HTR-8/SVneo (cell line): ENCODE measurements at places on chromosomes 5 and 9.
A peak's percentile ranks its signal among the peaks of the same experiment; 100 is the strongest.

- DNase-seq, result no peak
These were observed 135.8 kb downstream of the KDM4C start for GRCh38 chr9:6893350-6894131.

DNA sequence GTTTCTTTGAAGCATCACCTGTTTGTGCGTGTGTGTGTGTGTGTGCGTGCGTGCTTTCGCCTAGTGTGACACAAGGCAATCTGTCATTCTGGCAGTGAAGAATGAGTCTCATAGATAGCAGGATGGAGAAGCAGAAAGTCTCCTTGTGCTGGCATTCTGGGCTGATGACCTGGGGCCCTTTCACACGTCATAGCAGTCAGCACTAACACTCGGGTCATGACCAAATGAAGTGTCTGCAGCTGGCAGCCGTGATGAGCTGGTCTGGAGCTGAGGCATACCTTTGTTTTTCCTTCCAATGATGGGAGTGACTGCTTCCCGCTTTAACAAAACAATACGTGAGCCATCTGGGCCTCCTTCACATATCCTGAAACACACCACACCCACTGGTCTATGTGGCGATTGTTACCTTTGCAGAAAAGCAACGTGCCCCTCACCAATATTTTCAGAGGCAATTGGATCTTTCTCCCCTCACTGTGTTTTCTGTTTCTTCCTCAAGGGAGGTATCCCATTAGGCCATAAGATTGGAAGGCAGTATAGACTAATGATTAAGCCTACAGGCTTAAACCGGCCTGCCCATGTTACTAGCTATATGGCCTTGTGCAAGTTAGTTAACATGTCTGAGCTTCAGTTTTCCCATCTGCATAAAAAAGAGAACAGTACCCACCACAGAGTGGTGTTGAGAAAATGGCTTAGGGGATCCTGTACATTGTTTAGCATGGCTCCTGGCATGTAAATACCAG is 88.8 kb downstream of the SREK1 start:
- DNase-seq, result no peak

- DNase-seq, result no peak
These were observed 4.6 kb downstream of the ACTL7B start for GRCh38 chr9:108851138-108851537.

DNA sequence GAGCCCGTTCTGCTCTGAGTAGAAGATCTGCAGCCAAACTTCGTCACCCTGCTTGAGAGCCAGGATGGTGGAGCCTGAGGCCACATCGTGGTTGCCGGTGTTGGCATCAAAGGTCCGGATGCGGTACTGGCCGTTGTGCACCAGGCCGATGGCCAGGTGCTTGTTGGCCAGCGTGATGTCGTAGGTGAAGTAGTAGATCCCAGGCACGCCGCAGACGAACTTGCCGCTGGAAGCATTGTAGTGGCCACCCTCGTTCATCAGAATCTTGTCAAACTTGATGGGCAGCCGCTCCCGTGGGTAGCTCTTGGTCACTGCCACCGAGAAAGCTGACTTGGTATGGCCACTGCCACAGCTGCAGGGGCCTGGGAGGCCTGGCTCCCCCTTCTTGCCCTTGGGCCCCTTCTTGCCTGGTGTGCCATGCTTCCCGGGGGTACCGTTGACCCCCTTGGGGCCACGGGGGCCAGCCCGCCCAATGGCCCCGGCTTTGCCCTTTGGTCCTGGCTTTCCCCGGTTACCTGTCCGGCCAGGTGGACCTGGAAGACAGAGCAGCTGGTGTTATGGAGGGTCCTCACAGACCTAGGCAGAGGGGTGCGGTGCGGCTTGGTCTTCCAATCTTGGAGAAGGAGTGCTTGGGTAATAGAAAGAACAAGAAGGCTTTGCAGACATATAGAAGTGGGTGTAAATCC is 21.0 kb downstream of the C1QTNF2 start:
- no peak for DNase-seq

DNA sequence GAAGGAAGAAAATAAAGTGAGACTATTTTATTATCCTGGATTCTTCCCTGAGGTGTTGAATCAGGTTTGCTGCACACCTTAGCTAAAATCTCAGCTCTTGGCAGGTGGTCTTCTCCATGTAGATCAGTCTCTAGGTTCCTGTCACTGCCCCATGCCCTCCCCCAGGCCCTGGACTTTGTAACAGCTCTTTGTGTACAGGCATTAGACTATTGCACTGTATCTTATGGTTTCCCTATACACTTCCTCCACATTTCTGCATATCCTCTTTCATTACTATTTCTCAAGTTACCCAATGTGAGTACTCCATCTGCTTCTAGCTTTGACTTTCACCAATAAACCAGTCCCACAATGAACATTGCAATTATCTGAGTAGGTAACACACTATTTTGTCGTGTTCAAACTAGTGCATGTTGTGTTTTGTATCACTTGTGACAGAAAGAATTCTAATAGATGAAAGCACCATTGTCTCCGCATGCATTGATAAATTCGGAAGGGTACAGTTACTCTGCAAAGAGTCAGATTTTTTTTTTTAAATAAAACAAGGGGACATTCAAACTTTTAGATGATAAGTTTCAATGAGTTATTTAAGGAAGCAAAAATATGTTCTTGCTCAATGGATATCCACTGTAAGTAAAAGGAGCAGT is 1348.7 kb upstream of the C9orf72 start:
- DNase-seq, result no peak

DNA sequence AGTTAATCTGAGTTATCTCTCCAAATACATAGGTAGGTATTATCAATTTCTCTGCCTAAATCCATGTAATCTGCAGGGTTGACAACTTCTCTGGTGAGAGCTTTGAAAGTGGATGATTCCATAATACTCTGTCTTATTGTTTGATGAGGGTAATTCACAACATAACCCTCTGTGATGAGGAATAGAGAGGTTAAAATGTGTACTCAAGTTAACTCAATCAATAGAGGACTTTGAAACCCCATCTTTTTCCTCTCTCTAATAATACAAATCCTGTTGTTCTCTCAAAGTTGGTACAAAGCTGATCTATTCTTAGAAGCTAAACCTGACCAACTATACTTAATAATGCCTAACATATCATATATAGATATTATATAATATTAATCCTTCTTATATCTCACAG is 100.1 kb downstream of the PLPPR1 start:
- no peak for DNase-seq

DNA sequence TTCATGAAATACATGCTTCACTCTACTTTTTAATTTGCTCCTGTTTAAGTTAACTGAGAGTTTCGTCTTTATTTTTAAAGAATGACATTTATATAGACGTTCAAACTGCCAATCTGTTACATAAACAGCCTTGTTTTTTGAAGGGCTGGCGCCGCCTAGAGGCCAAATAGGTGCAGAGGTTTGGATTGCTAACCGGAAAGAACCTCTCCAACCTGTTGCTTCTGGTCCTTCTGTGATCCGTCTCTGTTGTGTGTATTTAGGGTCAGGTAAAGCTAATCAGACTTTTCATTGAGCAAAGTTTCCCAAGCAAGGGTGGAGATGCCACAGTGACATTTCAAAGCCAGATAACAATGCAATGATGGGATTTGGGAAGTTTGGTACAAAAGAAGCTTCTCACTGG is 39.5 kb upstream of the GLIS3 start:
- peak; percentile 75 for DNase-seq

DNA sequence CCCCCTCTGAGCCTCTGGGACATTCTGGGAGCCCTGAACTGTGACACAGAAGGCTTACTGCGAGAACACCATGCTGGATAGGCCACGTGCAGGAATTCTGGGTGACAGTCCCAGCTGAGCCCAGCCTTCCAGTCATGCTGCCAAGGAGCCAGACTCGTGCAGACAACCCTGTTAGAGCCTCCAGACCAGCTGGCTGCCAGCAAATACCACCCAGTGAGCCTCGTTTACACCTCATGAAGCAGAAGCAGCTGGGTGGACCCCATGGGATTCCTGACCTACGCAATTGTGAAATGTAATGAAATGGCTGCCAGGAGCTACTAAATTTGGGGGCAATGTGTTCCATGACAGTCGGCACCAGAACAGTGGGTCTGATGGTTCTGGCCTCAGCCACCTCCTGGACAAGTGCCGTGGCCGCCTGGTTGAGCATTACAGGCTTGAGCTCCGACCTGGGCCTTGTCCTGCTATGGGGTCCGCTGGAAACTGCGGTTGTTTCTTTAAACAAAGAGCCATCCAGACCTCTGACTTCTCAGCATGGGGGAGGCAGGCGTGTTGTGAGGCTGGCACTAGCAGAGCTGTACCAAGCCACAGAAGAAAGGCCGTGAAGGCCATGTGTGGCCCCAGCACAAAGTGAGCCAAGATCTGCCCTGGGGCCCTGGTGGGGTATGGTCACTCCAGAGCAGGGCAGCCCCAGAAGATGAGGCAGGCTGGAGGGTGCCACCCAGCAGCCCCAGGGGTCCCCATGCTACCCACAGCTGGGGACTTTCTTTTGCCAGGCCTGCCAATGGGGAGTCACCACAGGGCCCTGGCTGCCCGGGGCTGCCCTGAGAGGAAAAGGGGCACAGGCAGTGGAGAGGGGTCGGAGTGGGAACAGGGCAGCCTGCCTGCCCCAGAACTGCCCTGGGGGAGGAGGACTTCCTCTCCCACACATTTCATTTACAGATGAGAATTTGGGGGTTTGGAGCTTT is 19.3 kb upstream of the RXRA start:
- no peak for DNase-seq

- DNase-seq, result no peak
These were observed 174.9 kb upstream of the DMAC1 start for GRCh38 chr9:7974335-7974960.

GRCh38 chr5:175443514-175444059 is 395 bp downstream of the DRD1 start:
- no peak for DNase-seq

DNA sequence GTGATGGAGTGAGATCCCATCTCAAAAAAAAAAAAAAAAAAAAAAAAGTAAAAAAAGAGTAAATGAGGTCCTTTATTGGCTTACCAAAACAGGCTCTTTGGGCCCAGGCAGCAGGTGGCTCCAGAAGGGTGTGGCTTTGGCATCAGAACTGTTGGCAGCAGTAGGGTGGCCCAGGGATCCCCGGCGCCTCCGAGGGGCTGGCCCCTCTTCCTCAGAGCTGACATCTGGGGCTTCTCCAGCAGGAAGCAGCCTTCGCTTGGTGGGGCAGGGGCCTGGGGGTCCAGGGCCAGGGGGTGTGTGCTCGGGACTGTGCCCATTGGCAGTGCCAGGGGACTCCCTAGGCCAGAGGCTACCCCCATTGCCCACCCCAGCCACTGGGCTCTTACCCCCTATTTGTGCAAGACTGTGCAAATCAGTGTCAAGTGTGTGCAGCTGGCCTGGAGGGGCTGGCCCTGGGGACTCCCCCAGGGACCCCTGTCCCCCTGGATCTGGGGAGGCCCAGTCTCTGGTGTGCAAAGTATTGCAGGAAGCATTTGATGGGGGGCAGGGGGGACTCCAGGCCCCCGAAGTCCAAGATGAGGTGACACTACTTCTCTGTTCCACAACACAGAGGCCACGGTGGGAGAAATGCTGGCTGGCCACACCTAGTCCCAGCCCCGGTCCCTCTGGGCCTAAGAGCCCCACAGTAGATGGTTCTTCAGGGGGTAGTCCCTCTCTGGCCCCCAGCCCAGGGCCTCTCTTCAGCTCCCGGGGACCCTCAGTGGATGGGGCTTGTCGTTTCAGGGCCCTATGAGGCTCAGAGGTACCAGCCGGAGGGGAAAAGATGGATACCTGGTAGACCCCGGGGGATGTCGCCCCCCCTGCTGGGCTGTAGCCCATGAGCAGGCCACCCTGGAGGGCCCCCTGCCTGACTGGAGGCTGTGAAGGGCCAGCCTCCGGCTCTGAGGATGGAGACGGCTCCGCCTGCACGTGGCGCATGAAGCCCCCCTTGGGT is 4.7 kb upstream of the STOML2 start:
- DNase-seq, result no peak

DNA sequence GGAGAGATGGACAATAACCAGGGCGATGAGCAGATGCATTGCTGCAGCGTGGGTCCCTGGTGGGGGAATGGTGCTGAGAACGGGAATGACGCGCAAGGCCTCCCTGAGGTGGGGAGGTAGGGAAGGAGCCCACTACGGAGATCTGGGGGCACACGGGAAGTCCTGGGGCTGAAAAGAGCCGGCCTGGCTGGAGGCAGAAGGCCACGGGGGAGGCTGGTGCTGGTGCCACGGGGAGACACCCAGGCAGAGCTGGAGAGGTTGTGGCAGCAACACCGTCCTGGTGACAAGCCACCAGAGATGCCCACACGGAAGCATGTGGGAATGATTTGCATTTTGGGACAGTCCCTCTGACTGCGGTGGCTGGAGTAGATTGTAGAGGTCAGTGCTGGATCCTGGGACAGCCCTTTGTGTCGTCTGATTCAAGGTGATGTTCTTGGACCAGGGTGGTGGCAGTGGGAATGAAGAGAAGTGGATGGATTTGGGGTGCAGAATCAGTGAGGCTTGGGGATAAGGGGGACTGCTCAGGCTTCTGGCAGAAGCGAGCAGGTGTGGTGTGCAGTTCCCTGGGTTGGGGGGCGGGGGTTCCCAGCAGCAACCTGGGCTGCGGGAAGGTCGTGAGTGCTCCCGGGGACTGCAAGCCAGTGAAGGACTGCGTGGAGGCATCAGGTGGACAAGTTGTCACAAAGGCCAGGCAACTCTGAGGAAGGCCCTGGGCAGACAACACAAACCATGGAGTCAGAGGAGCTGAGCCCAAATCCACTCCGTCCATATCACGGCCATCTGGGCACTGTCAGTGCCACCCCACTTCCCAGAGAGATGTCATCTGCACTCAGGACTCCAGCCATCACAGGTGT is 25.2 kb upstream of the CNOT6 start:
- no peak for DNase-seq

DNA sequence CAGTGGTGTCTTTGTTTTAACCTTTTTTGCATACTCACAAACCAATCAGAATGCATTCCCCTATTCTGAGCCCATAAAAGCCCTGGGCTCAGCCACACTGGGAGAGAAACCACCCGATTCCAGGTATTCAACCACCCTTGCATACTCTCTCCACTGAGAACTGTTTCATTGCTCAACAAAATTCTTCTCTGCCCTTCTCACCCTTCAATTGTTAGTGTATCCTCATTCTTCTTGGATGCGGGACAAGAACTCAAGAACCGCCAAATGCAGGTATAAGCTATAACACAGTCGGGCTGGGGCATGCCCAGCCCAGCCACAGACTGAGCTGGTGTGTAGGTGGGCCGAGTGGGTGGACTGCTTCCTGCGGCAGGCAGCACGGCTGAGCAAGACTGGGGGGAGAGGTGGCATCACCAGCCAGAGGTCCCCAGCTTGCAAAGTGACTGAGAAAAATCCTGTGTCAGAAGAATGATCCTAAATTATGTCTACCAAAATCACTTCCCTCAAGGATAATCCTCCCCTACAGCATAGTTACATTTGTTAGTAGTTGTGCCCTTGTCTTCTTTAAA is 141.0 kb downstream of the SSBP2 start:
- no peak for DNase-seq

DNA sequence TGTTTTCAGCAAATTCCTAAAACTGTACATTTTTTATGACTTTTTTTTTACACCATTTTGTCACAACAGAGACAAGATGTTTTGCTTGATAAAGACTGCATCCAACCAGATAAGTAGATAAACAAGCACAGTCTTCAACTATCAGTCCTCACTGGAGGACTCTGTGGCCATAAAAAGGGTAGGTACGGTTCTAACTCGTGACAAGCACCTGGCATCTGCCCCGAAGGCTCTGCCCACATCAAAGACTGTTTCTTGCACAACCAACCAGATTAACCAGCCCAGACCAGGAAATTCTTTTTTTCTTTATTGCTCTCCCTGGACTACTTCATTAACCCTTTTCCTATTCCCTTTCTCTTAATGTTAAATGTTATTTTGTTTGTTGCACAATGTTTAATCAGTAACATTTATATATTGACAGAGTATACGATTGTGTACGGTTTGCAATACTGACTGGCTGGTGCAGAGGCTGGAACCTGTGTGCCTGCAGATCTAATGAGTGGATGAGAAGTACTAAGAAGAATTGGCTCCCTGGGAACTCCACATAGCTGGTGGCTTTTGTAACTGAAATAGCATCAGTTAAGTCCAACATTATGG is 74.1 kb downstream of the SERINC5 start:
- no peak for DNase-seq
